Cortex of kidney (tissue), 1 donor: ENCODE measurements at places on chromosomes 5 and 9.

DNA sequence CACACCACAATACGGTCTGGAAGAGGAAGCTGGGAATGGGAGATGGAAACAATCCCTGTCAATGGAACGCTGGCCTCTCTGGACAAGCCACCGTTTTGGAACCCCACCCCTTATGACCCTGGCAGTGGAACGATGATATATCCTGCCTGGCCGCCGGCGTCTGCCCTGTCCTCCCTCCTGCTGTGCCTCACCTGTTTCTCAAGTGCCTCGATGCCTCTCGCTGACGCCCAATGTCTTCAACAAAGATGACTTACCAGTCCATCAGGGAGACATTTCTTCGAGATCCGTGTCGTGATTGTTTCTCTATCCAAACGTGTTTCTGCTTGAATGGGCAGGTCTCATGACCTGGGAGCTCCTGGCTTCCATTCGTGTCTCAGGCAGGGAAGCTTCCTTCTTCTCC lies 476.5 kb downstream of the SPATA31A7 start:
- DNase-seq, result no peak

GRCh38 chr5:66628561-66628960 lies 32.4 kb downstream of the MAST4 start:
- DNase-seq, result no peak

DNA sequence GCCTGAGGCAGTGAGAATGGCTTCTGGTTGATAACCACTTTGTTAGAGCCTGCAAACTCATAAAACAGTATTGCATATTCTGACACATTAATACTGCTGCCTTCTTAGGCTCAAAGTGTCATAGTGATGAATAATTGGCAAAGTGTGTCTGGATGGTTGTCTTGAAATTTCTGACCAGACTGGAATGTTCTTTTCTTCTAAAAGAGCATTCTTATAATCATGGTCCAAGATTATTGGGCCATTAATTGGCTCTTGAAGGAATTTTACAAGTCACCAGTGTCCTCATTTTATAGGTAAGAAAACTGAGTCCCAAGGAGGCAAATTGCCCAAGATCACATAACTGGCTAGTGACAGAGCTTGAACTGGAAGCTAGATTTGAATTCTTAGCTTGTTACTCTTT lies 111.7 kb downstream of the PCSK1 start:
- DNase-seq, result no peak

GRCh38 chr5:176737746-176738636 lies 72.4 kb upstream of the UNC5A start:
- DNase-seq, result no peak

- no peak for DNase-seq
These were observed 25.0 kb downstream of the PTCH1 start for GRCh38 chr9:95491543-95492320.

DNA sequence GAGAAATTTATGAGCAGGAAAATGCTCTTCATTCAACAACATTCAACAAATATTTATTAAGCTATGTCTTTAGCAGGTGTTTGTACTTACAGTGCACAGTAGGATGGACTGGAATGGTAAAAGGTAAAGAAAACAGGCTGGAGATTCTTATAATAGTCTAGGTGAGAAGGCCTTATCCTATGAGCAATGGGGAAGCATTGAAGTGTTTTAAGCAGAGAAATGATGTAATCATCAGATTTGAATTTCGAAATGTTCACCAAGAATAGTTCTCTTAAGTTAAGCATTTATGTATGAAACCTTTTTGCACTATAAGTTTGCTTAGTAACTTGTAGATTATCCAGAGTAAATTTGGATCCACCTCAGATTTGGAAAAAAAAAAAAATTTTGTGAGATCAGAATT lies 209.3 kb downstream of the NR3C1 start:
- no peak for DNase-seq

GRCh38 chr5:67240846-67241245 lies 44.2 kb upstream of the CD180 start:
- no peak for DNase-seq

- no peak for DNase-seq
These were observed 13.2 kb downstream of the SPINK1 start for GRCh38 chr5:147818290-147818689.

GRCh38 chr9:92763721-92764380 lies 782 bp downstream of the BICD2 start:
- DNase-seq, result no peak

- DNase-seq, result no peak
These were observed 89.5 kb upstream of the LHFPL2 start for GRCh38 chr5:78738104-78738503.

GRCh38 chr9:136985027-136985602 lies 2.3 kb downstream of the LCNL1 start:
- DNase-seq, result no peak

GRCh38 chr5:125203912-125204311 lies 457.5 kb upstream of the ZNF608 start:
- DNase-seq, result no peak

DNA sequence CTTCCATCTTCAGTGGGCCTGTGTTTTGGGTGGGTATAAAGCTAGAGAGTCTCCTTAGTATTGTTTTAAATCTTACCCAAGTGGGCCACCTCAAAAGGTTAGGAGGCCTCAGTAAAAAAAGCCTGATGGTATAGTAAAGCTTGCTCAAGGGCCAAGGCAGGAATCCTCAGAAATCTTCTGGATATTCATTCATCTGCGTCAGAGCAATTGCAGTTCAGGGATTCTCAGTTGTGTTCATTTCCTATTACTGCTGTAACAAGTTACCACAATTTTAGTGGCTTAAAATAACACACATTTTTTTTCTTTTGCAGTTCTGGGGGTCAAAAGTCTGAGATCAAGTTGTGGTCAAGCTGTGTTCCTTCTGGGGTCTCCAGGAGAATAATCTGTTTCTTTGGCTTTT lies 985.5 kb downstream of the TLE4 start:
- no peak for DNase-seq

DNA sequence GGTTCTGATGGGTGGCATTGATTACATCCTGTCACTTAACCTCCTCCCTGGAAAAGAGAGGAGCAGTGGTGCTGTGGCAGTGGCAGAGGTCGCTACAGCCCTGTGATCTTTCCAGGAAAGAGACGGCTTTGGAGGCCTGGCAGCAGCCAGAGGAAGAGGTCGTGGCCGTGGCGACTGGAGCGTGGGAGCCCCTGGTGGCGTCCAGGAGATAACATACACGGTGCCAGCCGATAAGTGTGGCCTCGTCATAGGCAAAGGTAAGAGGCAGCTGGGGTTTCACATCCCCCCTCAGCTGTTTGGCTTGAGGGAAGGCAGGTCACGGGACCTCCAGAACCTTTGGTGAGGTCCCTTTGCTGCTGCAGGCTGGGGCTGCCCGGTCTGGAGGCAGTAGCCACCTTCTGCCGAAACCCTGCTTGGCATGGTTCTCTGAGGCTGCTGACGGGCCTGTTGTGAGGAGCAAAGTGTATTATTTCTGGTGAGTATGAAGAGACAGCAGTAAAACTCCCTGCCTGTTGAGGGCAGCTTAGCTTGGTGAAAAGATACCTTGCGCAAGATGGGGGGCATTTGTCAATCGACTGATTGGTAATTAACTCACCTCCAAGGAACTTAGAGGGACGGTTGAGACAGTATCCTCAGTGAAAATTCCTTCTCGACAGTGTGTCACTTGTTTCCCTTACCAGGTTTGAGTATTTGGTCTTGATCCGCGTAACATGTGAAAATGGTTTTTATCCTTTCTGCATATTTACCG lies 38.0 kb upstream of the PRDM12 start:
- no peak for DNase-seq

DNA sequence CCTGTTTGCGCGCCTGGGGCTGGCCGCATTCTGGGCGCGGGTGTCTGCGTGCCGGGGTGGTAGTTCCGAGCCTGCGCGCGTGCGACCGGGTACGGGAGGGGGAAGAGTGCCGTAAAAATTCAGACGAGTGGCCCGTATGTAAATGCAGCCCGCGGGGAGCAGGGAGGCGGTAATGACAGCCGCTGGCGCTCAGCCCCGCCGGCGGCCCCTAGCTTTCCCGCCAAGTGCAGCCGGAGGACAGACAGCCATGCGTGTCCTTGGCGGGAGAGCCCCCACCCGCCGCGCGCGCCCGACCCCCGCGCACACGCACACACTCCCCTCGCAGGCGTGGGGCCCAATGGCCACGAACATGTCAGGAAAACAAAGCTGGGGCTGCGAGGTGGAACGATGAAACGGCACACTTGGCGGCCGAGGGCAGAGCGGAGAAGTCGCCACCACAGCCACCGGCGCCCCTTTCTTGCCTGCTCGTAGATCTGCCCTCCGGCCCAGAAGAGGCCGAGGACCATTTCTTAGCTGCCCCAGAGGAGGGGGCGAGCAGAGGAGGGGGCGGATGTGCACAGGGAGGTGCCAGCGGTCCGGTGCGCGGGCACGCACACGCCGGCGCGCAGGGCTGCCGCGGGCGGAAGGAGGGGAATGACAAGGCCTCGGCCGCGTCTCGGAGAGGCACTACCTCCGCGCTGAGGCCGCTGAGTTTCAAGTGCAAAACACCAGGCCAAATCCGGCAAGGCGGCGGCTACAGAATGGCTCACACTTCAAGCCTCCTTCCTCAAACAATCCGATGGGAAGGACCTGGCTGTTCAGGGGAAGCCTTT lies 208.4 kb downstream of the MEF2C start:
- no peak for DNase-seq

GRCh38 chr5:170885809-170886208 lies 24.0 kb downstream of the RANBP17 start:
- no peak for DNase-seq

DNA sequence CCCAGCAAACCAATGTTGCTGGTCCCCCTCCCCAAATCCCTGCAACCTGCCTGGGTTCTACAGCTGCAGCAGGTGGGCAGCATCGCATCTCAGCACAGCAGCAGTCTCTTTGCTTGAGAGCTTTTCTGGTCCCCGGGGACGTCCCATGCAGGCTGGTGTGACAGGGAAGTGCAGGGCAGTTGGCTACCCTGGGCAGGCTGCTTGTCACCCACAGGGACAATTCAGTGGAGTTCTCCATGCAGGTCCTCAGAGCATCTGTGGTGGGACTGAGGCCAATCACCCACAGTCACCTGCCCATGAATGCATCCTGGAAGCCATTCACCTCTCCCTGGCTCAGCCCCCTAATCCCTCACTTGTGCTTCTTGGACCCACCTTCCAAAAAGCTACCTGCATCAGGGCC lies 43.9 kb upstream of the SEMA4D start:
- no peak for DNase-seq

DNA sequence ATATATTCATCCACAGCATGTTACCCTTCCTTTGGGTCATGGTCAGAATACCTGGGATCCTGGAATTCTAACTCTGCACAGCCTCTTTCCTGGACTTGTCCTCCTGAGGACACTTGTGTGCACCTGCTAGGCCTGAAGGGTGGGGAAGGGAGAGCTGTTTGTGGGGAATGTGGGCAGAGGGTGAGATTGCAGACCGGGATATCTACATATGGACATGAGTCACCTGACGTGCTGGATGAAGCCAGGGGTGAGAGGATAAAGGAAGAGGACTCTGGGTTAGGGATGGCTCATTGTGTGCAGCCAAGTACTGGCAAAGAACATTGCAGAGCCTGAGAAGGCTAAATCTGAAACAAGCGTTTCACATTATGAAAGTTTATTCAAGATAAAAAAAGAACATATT lies 241.4 kb upstream of the RPS23 start:
- DNase-seq, result no peak

GRCh38 chr5:74641735-74642542 lies 1.4 kb upstream of the ENC1 start:
- DNase-seq, result no peak

DNA sequence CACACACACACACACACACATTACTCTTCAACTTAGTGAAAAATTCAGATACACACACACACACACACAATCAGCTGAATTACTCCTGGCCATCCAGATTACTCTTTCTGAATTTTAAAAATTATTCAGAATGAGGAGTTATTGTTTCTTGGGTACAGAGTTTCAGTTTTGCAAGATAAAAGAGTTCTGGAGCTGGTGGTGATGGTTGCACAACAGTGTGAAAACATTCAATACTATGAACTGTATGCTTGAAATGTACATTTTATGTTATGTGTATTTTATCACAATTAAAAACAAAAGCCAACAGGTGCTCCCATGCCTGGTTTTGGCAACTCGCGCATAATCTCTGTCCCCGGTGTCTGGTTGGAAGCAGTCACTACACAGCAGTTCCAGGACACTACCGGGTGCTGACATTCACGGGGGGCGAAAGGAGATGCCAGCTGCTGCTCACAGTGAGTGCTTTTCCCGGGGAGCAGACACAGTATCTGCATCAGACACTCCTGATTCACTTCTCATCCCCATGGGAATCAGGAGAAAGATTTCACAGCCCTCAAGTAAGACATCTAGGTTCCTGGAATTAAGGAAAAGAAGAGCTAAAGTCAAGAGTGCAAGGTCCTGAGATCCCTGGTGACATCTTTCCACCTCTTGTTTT lies 55.7 kb downstream of the LHFPL2 start:
- DNase-seq, result no peak

DNA sequence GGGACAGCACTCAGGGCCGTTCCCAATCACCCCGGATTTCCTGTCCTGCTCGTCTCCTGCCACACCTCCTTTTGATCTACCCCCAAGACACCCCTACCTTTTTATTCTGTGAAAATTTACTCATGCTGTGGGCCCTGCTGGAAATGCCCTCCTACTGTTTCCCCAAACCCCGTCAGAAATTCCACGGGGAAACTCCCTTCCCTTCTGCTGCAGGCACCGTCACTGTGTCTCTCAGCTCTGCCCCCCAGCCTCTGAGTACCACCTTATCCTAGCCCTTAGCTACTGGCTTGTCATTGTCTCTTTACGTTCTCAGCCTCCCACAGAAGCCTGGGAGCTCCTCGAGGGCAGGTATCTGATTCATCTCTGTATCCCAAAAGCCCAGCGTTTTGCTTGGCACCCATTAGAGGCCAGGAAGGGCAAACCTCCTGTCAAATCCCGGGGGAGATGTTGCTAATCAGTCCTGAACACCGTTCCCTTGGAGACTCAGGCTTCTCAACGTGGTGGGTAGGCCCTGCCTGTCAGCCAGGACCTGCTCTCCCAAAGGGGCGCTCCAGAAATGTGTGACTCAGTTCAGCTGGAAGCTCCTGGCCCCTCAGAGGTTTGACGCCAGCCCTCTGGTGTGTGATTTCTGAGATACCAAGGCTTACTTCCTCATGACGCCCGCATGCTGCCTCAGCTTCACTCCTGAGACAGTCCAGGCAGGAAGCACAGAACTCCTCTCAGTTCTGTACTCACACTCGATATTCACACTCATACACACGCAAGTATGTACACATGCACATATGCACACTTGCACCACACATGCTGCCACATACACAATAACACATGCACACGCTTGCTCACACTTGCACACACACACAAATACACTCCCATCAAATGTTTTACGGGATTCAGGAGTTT lies 50.7 kb upstream of the GRHPR start:
- DNase-seq, result no peak

DNA sequence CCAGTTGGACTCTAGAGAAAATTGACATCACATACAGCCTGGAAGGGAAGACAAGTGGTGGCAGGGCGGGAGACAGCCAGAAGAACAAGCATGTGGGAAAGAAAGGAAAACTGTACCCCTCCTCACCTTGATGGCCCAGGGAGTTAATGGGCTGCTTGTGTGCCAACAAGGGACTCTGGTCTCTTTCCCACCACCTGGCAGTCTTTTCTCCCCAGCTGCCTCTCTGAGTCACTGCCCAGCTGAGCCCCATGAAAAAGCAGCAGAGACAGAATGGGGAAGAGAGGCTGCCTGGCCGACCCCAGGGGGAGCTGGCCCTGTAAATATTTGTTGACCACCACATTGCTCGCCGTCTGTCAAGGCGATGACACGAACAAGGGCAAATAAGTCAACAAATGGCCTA lies 359.4 kb downstream of the ENC1 start:
- DNase-seq, result no peak

GRCh38 chr9:126304207-126304970 lies 22.2 kb upstream of the MVB12B start:
- DNase-seq, result no peak
